ENCODE measurements at places on chromosomes 1 and 21. TPM values are rescaled to one million over a fixed set of nuclear protein-coding genes. Genes with fewer than 3 reads are reported as not detected.
A peak's percentile ranks its signal among the peaks of the same experiment; 100 is the strongest.

Gene AMPD1
- total RNA-seq: not detected

Gene ITLN1
- total RNA-seq: not detected

Gene IGSF21
- 28.5 TPM for total RNA-seq

Gene MIXL1
- total RNA-seq: 1.5 TPM

Gene LMX1A
- total RNA-seq: not detected

DNA sequence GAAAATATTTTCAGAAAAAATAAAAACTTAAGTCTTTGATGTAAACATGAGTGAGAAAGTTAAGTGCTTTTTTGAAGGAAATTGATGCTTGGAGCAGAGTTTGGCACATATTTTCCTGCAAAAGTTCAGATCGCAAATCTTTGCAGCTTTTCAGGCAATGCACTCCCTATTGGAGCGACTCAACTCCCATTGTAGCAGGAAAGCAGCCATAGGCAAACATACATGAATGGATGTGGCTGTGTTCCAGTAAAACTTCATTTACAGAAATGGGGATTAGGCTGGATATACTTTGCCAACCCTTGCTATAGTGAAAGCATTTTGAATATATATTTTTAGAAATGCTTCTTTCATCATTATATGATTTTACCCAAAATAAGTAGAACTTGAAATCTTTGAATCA, 8.1 kb downstream of the AGL start:
- DNase-seq: no peak
- H3K27me3 ChIP-seq: no peaks in the 10 kb centered on the region
- H3K4me1 ChIP-seq: no peaks in the 10 kb centered on the region
- H3K4me3 ChIP-seq: no peak overlapping the region

DNA sequence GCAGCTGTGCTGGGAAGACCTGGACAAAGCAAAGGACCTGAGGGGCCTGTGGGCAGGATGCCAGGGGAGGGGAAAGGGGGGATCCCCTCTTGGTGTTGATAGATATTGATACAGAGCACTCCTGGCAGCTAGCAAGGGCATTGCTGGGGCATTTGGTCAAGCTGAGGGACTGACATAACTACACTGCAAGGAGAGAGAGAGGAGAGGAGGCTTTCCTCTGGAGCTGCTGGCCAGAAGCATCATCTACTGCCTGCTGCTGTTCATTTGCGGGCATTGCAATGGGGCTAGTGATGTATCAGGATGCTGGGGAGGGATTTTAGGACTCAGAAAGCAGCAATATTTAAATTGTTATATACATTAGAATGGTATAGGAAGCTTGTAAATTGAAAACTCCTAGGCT, 142.0 kb downstream of the ZNF648 start:
- H3K36me3 ChIP-seq: no peaks in the 10 kb centered on the region
- no peaks in the 10 kb centered on the region for H3K4me1 ChIP-seq
- no peaks in the 10 kb centered on the region for H3K27me3 ChIP-seq
- H3K4me3 ChIP-seq: no peak overlapping the region
- no peak overlapping the region for H3K27ac ChIP-seq
- DNase-seq: no peak

- DNase-seq: peak; percentile 93
- H3K27ac ChIP-seq: no peak overlapping the region
- H3K27me3 ChIP-seq: no peaks in the 10 kb centered on the region
- no peaks in the 10 kb centered on the region for H3K4me1 ChIP-seq
- no peak overlapping the region for H3K4me3 ChIP-seq
Measured at GRCh38 chr1:64136752-64137411, 66.5 kb upstream of the UBE2U start.

GRCh38 chr1:94597701-94598100, 56.1 kb upstream of the F3 start:
- no peaks in the 10 kb centered on the region for H3K4me1 ChIP-seq
- no peak overlapping the region for H3K27ac ChIP-seq
- H3K36me3 ChIP-seq: no peaks in the 10 kb centered on the region
- no peaks in the 10 kb centered on the region for H3K27me3 ChIP-seq

DNA sequence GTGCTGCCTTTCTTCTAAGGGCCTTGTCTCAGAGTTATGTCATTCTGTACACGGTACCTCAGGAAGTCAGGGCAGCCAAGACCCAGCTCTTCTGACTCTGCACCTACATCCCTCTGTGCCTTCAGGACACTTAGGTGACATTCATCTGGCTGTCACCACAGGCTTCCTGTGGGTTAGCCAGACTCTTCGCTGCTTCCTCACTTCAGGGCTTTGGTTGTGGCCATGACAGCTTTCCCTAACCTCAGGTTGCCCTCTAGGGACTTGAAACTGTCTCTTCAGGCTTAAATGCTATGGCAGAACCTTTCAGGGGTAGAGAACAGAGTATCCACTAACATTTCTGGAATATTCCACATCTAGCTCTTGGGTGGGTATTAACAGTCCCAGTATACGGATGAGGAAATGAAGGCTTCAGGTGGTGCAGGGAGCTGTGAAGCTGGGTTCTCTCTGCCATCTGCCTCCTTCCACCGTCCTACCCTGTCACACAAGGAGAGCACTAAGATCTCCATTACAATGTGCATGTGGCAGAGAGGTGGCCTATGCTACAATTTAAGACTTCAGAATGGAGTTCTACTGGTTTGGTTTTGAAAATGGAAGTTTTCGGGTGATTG, 9.9 kb downstream of the TSSK3 start:
- H3K4me1 ChIP-seq: no peaks in the 10 kb centered on the region
- no peak for DNase-seq
- H3K36me3 ChIP-seq: peaks cover 62% of the 10 kb centered on the region
- no peak overlapping the region for H3K27ac ChIP-seq
- H3K4me3 ChIP-seq: no peak overlapping the region

DNA sequence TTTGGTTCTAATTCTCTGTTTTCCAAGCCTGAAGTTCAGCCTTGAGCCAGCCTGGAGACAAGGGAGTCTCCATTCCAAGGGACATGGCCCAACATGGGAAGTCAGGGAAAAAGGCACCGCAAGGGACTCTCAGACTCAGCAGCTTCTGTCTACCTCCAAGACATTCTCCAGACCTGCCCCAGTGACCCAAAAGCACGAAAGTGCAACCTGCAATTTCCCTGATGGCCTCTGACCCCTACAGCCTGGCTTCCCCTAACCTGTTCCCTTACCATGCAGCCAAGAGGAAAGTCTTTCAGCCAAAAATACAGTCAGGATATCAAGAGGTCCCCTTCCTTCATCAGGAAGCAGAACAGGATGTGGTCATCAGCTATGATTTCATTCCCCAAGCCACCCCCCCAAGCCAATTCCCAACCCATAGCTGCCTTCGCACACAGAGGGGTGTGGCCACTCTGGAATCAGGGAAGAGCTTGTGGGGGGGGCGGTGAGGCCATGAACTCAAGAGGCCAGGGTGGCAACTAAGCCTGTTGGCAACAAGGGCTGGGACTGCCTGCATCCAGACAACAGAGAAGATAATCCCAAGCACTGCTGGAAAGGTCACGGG, 59.2 kb downstream of the TIAM1 start:
- H3K27me3 ChIP-seq: no peaks in the 10 kb centered on the region
- H3K4me1 ChIP-seq: 0 out of 2 replicates have a peak, but pooled peaks cover 7% of the 10 kb centered on the region
- no peak for DNase-seq
- H3K36me3 ChIP-seq: no peaks in the 10 kb centered on the region
- no peak overlapping the region for H3K4me3 ChIP-seq
- no peak overlapping the region for H3K27ac ChIP-seq

Measured in H1 (cell line).